ENCODE measurements at places on chromosomes 6 and 20.

DNA sequence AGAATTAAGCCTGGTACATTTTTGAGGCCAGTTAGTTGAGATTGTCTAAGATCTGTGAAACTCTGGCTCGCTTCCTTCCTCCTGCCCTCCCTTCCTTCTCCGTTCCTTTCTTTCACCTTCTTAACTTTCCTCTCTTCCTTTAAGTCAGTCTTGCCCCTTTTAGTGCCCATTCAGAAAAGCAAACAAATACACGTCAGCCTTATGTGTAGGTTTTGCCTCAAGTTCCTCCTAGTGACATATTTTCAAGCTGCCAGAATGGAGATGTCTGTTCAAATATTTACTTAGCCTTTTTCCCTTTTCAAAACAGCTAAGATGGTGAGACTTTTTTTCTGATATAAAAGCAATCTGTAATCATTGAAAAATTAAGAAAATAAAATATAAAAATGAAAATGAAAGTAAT is 178.4 kb downstream of the FARS2 start:
- DNase-seq = no peak

DNA sequence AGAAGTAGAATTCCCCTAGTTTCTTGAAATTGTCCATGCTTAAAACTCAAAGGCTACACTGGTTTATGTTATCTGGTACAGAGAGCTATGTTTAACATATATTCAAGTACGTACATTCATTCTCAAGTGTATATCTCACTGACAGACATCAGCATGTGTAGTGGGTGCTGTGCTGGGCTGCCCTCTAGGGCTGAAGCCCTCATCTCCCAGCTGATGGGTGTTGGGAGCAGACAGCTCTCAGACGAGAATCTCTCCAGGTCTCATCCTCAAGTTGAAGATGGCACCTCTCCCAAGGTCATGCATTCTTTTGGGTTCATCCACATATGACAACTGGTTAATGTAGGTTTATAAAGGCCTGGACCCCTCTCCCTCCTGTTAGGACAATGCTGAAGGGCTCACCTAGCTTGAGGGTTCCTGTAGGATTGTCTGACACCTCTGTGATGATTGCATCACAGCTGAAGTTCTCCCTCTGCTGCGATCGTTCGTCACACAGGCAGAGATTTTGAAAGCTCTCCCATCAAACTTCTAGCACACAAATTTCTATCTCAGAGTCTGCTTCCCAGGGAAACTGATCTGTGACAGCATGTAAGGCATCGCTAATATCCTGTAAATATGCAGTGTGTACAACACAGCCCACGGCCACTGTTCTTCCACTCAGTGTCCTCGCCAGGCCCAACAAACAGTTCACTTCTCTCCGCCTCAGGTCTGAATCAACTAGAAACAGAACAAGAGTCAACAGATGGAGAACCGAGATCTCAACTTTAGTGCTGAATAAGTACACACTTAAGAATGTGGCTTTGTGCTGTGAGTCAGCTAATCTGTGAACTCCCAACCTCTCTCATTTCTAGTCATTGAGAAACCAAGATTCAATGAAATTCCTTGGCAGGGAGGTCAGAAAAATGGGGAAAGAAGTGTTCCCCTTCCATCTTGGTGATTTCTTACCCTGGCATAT is 43.2 kb downstream of the PREP start:
- DNase-seq = no peak

GRCh38 chr20:58651559-58651945 is 469 bp downstream of the STX16 start:
- DNase-seq = no peak

GRCh38 chr20:7841291-7841970 is 98.8 kb downstream of the HAO1 start:
- DNase-seq = no peak

Data from esophagus squamous epithelium (tissue), 5 donors.